T follicular helper cell (primary cell): ENCODE measurements at places on chromosomes 3 and 15.

DNA sequence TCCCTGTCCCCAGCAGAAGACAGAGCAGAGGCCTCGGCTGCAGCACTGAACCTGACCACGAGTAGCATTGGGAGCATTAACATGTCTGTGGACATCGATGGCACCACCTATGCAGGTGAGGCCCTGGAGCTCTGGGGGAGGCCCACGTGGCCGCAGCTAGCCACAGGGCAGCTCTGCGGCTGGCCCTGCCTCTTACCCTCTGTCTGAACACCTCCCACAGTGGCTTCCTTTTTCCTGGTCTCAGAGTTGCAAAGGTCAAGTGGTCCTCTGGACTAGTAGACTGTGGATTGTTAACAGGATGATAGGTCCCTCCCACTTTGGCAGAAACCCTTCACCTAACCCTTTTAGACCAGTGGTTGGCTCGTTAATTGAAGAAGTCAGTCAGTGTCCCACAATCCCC is 22.5 kb upstream of the CLK3 start:
- DNase-seq = no peak

- DNase-seq = no peak
These were observed 79.2 kb upstream of the OCA2 start for GRCh38 chr15:28178290-28178689.

DNA sequence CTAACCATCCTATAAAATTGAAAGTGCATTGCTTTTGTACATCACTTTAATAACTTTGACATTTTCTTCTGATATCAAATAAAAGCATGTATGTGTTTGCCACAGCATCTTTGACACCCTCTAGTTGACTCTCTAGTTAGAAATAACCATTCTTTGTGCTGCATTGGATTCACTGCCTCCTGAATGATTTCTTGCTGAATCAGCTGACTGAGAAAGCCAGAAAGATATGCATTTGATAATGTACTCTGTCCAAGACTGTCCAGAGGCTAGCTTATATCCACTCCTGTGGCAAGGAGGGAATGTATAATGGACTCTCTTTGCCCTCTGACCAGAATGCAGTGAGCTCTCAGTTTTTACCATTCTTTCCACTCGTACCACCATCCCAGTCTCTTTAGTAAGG is 6.2 kb downstream of the RAB11A start:
- DNase-seq = no peak

GRCh38 chr3:30114918-30115317 is 491.5 kb upstream of the TGFBR2 start:
- DNase-seq = no peak

DNA sequence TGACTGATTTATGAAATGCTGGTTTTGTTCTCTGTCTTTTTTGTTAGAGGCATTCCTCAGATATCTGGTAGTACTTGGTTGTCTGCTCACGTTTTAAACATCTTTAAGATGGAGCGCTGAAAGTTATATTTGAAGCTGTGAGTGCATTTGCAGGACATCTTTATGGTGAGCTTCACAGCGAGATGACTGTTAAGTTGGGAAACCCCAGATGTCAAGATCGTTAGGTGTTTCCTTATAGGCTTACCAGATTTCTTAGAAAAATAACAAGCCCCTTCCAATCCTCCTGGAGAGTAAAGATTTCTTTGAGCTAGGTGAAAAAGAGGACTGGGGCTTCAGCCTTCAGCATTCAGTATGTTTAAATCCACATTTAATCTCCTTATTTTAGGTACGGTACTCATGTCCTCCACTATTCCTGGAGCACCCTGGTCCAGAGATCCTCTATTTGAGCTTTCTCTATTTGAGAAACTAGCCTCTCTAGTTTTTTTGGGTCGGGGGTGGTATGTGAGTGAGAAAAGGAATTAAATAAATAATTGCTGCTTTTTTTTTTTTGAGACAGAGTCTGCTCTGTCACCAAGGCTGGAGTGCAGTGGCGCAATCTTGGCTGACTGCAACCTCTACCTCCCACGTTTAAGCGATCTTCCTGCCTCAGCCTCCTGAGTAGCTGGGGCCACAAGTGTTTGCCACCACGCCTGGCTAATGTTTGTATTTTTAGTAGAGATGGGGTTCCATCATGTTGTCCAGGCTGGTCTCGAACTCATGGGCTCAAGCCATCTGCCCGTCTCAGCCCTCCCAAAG is 72.3 kb downstream of the ZNF609 start:
- no peak for DNase-seq

GRCh38 chr15:85972805-85973540 is 106.7 kb upstream of the AGBL1 start:
- DNase-seq = no peak

DNA sequence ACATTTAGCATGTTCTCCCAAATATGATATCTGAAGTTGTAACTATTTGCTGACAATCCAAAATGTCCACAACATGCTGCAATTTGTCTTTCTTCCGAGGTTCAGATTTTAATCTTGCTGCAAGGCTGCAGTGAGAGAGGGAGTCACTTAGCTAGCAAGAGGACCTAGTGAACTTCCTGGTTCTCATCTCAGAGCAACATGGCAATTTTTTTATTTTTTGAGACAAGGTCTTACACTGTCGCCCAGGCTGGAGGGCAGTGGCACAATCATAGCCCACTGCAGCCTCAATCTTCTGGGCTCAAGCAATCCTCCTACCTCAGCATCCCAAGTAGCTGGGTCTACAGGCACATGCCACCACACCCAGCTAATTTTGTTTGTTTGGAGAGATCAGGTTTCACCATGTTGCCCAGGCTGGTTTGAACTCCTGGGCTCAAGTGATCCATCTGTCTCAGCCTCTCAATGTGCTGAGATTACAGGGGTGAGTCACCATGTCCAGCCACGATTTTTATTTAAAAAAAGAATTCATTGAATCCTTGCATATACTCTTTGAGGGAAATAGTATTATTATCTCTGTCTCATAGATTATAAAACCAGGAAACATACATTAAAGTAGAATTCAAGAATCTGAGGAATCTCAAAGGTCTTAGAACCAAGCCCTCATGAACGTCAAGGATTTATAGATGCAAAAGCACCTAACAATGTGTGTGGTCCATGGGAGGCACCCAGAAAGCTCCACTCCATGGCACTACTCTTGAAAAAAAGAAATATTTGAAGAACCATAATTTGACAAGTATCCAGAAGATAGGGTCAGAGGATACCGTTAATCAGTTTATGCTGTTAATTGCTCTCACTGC is 9.1 kb downstream of the HDC start:
- DNase-seq = no peak

- DNase-seq = no peak
These were observed 138.9 kb upstream of the SGO1 start for GRCh38 chr3:20324664-20325478.

GRCh38 chr3:131731709-131732108 is 228.9 kb upstream of the MRPL3 start:
- DNase-seq = no peak

- no peak for DNase-seq
These were observed 45.7 kb upstream of the SKOR1 start for GRCh38 chr15:67779549-67780111.
